ENCODE measurements at places on chromosomes 6 and 20.
A peak's percentile ranks its signal among the peaks of the same experiment; 100 is the strongest.

DNA sequence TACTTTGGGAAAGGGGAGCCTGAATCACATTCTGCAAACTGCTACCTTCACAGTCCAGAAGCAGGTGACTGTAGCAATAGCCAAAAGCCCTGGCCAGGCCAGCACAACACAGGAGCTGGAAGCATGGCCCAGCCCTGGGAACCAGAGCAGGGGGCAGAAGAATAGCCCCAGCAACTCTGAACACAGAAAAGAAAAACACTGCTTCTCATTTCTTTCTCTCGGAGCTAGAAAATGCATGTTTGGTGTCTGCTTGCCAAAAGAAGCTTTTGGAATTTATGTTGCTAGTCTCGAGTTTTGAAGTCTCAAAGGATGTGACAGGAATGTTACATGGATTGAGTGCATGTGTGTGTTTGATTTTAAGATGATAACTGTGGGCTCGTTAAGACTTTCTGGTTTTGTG, 79.8 kb upstream of the SCAF8 start:
- DNase-seq: no peak

DNA sequence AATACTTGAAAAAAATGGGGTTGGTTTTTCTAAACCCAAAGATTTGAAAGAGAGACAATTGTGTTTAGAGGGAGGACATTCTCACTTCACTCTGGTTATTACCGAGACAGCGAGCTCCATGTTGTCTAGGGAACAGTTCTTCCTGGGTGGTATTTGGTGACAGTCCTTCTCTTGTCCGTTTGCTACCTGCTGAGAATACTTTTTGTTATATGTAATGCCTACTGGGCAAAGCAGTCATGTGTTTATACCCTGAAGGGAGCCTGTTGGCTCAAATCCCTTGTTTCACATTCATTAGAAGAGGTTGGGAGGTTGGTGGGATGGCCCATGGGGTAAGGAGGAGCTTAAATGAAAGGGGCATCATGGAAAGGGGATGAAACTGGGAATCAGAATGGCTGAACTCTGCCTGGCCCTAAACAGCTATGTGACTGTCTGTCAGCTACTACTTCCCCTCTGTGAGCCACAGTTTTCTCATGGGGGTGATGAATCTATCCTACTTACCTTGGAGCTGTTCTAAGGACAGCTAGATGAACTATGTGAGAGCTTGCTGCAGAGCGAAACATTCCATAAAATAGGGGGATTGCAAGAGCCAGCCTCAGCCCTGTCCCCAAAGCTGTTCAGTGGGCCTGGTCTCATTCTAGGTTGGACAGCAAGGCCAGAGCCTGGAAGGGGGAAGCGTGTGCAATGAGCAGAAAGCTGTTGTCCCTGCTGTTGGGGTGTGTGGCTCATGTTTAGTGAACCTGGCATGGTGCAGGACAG, 43.5 kb downstream of the FNDC1 start:
- DNase-seq: no peak

- peak; percentile 15 for DNase-seq
Measured at GRCh38 chr6:24205020-24205492, 79.0 kb downstream of the NRSN1 start.

- DNase-seq: no peak
Measured at GRCh38 chr6:129115471-129115870, 232.5 kb downstream of the LAMA2 start.

- DNase-seq: no peak
Measured at GRCh38 chr20:47944682-47945081, 159.4 kb upstream of the SULF2 start.

GRCh38 chr6:111683157-111683556, 77.5 kb upstream of the TRAF3IP2 start:
- DNase-seq: no peak

DNA sequence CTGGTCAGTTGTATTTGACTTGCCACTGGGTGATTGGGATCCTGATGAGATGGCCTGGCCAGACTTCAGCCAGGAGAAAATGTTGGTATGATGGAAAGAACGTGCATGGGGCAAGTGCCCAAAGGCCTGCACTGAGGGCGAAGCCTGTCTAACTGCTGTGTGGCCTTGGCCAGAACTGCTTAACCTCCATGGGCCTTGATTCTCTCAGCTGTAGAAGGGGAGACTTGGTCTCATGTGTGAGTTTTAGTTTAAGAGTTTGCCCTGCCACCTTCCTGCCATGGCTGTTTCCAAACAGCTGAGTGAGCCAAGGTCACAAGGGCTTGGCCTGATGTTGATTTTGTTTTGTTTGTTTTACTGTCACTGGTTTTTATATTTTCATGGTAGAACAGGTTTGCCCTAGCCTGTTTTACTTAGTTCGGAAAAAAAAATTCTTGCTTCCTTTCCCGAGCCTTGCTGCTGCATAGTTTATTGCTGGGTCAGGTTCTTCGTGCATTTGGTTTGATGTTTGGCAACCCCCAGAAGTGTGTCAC, 35.3 kb downstream of the DSTN start:
- DNase-seq: no peak

- no peak for DNase-seq
Measured at GRCh38 chr6:97812940-97813339, 529.9 kb upstream of the MMS22L start.

- DNase-seq: no peak
Measured at GRCh38 chr6:42118162-42119001, 24.0 kb downstream of the C6orf132 start.

- peak; percentile 81 for DNase-seq
Measured at GRCh38 chr20:49928411-49929141, 7.6 kb upstream of the RNF114 start.

DNA sequence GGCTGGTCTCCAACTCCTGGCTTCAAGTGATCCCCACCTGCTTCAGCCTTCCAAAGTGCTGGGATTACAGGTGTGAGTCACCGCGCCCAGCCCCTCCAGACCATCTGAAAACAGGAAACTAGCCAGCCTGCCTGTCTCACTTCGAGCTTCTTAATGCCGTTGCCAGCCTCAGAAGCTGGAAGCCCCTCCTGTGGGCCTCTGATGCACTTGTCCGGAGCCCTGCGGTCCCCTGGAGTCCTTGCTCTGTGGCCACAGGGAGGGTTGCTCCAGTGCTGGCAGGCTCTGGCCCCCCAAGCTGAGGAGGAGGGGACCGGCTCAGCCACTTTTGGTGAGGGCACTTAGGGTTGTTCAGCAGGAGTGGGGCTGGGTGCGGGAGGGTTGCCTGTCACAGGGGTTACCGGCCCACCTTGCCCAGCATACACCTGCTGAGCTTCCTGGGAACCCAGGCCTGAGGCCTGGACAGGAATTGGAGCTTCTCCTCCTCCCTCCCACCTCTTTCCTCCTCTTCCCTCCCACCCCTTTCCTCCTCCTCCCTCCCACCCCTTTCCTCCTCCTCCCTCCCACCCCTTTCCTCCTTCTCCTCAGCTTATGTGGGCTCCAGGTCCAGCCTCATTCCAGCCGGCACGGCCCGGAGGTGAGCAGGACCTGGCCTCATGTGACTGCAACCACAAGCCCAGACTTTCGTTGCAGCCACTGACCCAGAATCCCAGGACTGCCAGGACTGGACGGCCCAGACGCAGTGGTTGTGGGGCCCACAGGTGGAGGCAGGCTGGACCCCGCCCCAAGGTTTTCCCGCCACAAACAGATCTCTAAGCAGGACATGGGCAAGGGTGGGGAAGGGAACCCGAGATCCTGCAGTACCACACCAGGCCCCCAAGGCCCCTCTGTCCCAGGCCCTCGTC, 9.4 kb upstream of the BIRC7 start:
- no peak for DNase-seq

DNA sequence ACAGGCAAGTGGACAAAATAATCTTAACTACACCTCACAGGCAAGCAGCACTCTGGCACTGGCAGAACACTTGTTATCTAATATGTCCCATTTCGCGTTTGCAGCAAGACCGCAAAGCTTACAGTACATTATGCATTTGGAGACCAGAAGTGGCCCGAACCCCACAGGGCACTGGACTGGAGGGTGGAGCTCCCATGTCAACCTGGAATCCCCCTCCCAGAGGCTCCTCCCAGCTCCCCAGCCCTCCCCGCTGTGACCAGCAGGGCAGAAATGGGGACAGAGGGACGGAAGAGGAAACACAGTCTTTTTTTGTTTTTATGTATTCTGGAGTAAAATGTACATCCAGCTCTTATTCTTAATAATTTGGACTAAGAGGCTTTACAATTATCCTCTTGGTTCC, 263.7 kb downstream of the SMOC2 start:
- DNase-seq: no peak
